ENCODE measurements at places on chromosomes 1 and 21.

DNA sequence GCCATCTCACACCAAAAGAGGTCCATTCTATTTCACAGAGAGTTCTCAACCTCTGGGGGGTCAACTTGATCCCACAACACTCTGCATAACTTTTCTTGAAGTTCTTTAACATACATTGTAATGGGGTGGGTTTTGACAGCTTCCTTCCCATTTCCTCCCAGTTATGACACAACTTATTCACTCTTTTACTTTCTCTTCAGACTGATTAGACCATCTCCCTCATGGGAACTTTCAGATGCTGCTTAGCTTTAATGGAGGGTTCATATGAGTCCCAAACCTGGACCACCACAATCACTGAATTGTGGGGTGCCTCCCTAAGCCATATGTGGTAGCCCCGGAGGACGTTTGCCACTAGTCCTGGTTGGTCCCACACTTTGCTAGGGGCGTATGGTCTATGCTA is 28.3 kb upstream of the KCNJ15 start:
- no peak for DNase-seq

GRCh38 chr1:62050165-62050564 is 144.5 kb upstream of the L1TD1 start:
- no peak for DNase-seq

DNA sequence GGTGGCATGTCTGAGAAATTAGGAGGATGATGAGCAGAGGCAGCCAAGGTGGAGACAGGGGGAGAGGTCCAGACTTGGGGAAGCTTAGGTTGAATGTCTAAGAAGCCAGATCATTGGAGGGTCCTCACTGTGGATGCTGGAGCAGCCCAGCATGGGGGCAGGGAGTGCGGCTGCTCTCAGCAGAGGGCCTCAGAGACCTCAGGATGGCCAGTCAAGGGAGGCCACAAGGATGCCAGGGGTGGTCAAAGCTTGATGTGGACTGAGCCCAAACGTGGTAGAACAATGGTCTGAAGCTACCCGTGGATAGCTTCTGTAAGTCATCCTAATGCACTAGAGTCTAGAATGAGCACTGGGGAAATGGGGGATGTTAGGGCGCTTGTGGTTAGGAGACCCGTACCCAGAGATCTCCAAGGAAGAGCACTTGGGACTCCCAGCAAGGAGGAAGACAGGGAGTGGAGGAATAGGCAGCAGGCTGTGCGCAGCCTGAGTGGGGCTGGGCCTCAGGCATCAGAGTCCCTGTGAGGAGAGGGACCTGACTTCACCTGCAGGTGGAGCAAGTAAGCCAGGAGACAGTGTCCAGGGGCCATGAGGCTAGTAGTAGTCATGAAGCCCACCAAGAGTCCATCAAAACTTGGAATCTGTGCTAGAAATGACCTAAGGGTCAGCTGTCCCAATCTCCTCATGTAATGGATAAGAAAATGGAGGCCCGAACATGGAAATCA is 4.3 kb upstream of the S100A9 start:
- no peak for DNase-seq

GRCh38 chr1:46642115-46642680 is 25.6 kb upstream of the MOB3C start:
- DNase-seq: no peak

- no peak for DNase-seq
Observed at GRCh38 chr1:152519851-152520250, 5.6 kb downstream of the CRCT1 start.

DNA sequence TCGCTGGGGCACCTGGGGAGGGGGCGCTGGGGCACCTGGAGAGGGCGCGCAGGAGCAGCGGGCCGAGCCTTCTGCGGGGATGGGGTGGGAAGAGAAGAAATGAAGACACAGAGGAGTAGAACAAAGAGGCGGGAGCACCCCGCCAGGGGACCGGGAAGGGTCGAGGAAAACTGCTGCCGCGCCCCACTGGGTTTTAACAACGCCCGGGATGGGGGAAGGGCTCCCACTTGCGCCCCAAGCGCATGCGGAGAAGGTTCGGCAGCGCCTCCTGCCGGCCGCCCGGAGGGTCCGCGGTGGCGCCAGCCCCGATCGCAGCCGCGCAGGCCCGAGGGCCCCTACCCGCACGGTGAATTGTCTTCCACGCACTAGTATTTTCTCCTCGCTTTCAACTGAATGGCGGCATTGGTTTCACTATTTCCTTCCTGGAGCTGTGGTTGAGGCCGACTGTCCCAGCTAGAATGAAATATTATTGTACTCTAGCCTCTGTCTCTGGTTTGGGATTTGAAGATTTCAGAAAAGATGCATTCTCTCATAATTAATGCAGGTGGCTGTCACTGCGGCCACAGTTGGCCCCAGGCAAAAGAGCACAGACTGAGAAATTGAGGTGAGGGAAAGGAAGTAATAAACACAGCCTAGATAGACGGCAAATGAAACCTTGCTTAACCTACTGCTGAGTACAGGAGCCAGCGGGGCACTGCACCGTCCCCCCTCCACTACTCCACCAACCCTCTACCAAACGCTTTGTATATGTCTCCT is 57.3 kb downstream of the MAB21L3 start:
- peak; percentile 70 for DNase-seq

DNA sequence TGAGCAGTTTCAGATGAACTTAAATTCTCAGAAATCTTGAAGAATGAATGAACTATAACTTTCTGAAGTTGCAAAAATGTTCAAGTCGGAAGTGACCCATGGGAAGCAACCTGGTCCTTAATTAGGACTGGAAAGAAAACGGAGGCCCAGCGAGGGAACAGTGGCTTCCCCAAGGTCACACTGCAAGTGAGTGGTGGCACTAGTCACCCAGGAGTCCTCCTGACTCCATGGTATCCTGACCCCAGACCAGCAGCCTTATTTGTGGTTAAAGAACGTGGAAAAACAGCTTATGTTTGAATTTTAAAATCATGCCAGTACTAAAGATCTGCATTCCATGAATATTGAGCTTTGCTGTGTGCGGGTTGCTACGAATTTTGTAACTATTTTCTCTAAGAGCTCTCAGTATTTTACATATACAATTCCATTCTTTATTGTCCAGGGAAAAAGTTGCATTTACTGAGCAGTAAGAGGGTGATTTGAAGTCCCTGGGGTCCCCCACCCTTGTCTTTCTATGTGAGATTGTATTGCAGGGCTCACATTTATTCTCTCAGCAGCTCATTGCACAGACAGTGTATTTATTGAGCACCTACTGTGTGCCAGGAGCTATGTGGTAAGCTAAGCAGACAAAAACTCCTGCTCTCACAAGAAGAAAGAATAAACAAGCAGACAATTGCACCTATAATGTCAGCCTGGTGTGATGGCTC is 61.6 kb upstream of the ATP5PO start:
- DNase-seq: no peak

All from T-helper 2 cell (primary cell).